ENCODE measurements at places on chromosomes 5 and 9. TPM values are rescaled to one million over a fixed set of nuclear protein-coding genes. Genes with fewer than 3 reads are reported as not detected.

The AJM1 gene
- 2.5 TPM for polyA plus RNA-seq

The CDH10 gene
- 0.17 TPM for polyA plus RNA-seq

The SLC9A3 gene
- 36.9 TPM for polyA plus RNA-seq

The C5orf58 gene
- not detected for polyA plus RNA-seq

The SELENOP gene
- 390 TPM for polyA plus RNA-seq

The ACTBL2 gene
- polyA plus RNA-seq: not detected

The TMOD1 gene
- polyA plus RNA-seq: 8.1 TPM

The CFAP77 gene
- polyA plus RNA-seq: not detected

- DNase-seq: no peak
Measured at GRCh38 chr5:77569409-77569808, 69.1 kb downstream of the OTP start.

- no peak for DNase-seq
Measured at GRCh38 chr5:10662661-10663488, 98.2 kb downstream of the DAP start.

GRCh38 chr5:139752506-139753473 lies 42.8 kb upstream of the PSD2 start:
- peak; percentile 90 for DNase-seq

DNA sequence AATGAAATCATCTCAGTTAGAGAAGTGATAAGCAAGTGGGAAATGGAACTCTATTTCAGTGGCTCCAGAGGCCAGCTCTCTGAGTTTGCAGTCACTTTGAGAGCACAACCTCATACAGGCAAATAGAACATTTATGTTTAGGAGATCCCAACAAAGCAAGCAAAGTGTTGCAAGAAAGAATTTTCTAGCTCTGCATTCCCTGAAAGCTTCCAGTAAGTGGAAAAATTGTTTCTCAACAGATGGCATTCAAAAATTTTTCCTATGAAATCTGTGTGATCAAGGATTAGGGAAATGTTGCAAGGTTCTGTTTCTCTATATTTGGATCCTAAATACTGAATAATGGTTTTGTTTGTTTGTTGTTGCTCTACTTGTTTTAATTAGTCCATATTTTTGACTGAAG lies 764.2 kb upstream of the ZNF608 start:
- no peak for DNase-seq

- no peak for DNase-seq
Measured at GRCh38 chr9:115606838-115607237, 488.9 kb upstream of the TNC start.

GRCh38 chr5:151079838-151080612 lies 809 bp downstream of the TNIP1 start:
- DNase-seq: no peak

DNA sequence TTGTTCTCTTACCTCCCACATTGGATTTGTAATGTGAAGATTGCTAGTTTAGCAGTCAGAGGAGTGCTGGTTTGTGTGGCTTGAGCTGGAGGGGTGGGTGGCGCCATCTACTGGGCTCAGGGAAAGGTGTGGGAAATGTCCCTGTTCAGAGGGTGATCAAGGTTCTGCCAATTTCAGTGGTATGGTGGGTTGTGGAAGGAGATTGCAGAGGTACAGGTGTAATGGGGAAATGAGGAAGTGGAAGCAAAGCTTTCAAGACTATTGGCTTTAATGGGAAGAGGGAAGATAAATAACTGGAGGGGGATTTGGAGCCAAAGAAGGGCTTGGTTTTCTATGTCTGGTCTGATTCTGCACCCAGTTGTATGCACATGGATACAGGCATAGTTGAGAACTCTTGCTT lies 76.4 kb downstream of the OSMR start:
- peak; percentile 57 for DNase-seq

GRCh38 chr5:52786391-52786790 lies 1.3 kb upstream of the ITGA1 start:
- no peak for DNase-seq

DNA sequence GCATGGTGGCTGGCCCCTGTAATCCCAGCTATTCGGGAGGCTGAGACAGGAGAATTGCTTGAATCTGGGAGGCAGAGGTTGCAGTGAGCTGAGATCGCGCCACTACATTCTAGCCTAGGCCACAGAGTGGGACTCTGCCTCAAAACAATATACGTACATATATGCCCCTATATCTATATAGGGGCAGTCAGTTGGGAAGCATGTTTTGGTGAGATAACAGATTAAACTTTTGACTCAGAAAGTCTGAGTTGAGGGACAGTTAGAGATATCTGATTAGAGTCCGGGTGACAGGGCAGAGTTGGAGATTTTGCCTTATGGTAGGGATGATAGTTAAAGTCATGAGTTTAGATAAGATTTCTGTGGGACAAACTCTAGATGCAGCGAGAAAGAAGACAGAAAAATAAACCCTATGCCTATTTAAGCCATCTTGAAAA lies 71.8 kb upstream of the ALDH1A1 start:
- no peak for DNase-seq

GRCh38 chr9:31807574-31808256 lies 576.7 kb upstream of the ACO1 start:
- DNase-seq: no peak

DNA sequence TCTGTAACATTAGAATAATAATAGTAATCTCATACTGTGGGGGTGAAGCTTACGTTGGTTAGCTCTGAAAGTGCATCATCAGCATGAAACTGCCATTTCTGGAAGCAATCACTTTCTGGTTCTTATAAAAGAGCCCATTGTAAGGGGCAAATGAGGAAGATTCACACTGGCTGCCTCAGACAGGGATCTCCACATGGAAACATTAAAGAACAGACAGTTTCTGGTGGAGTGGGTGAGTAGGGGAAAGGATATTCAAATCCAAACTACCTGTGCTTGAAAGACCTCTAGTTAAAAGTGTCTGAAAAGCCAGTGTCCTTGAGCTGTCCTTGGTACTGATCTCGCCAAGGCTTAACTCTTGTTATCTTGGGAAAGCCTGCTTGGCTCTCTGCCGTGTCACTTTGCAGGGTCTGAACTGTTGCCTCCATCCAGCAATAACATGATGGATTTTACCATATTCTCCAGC lies 19.1 kb upstream of the SLC31A2 start:
- peak; percentile 77 for DNase-seq

DNA sequence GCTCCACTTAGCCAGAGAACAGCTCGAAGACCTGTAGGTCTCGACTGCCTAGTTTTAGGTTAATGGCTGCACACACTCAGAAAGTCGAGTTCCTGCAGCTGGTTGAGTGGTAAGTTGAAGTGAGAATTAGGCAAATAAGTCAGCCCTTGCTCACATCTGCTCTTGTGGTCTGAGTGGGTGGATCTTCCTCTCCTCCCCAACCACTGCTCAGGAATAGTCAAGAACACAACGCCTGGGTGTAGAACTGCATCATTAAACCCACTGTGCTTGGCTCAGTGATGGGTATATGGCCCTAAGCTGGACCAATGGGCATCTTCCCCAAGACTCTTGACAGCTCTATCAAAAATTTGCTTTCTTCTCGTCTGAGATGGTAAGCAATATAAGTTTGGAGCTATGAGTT lies 20.9 kb upstream of the ADAM19 start:
- DNase-seq: no peak

GRCh38 chr9:75139201-75139600 lies 50.9 kb downstream of the OSTF1 start:
- DNase-seq: no peak

DNA sequence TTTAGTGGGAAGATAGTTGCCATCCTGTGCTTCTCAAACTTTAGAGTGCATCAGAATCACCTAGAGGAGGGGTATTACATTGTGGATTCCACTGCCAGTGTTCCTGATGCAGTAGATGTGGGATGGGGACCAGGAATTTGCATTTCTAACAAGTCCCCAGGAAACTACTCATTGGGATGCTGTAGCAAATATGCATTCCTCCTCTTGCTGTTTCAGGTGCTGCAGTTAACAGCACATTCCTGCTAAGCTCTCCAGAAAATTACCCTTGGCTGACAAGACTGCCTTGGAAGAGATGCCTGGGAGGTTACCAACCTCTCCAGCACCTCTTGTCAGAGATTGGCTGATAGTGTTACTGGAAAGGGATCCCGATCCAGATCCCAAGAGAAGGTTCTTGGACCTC lies 270.5 kb downstream of the OSTF1 start:
- no peak for DNase-seq

DNA sequence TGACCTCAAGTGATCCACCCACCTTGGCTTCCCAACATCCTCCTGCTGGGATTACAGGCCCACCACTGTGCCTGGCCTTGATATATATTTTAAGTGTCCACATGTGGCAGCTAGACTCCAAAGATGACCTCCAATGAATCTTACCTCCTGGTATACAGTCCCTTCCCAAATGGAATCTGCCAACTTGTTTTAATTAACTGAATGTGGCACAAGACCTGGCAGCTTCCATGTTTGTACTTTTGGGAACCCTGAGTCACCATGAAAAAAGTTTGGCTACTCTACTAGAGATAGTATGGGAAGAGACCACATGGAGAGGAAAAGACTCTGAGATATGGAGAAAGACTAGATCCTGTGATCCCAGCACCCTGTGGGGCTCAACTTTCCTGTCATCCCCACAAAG lies 42.5 kb downstream of the CCL28 start:
- DNase-seq: no peak
